ENCODE measurements at places on chromosomes 16 and 17.

GRCh38 chr17:8275421-8276290 lies 12.8 kb upstream of the RANGRF start:
- DNase-seq: no peak

DNA sequence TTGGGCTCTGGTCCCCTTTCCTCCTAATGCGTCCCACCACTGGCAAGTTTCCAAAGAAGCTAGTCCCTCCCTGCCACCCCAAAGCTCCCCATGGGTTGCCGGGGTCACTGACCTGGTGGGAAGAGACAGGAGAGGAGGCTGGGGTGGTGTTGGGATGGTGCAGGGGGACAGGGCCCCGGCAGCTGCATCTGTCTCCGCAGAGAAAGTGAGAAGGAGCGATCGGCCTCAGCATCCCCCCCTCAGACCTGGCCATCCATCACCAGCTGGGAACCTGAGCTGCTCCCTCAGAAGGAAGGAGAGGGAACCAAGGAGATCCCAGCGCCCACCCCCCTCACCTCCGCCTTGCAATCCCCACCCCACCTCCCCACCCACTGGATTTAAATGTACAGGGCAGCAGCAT lies 3.3 kb downstream of the ETV4 start:
- no peak for DNase-seq

DNA sequence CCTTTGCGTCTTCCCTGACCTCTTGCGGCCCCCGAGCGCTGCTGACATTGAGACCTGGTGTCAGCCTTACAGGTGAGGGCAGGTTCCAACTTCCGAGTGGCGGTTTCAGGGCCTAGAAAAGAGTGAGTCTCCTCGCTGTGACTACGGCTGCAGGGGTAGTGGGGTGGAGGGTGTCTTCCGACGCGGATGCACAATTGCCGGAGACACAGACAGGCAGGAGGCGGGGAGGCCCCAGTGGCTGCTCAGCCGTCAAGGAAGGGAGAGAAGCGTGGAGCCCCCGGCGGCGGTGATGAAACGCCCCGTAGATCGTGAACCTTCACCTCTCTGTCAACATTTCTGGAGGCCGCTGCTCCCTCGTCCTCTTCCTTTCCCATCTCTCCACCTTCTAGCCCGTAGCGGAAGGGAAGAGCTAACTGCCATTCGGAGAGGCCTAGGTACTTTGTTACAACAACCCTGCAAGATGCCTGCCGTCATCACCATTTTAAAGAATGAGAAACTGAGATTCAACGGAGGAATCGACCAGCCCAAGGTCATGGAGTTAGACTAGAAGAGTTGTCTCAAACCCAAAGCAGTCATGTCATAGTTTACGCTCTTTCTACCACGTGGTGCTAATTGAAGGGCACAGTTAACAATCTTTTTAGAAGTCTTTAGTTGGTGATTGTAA lies 485 bp downstream of the DNAJA3 start:
- peak; percentile 35 for DNase-seq

DNA sequence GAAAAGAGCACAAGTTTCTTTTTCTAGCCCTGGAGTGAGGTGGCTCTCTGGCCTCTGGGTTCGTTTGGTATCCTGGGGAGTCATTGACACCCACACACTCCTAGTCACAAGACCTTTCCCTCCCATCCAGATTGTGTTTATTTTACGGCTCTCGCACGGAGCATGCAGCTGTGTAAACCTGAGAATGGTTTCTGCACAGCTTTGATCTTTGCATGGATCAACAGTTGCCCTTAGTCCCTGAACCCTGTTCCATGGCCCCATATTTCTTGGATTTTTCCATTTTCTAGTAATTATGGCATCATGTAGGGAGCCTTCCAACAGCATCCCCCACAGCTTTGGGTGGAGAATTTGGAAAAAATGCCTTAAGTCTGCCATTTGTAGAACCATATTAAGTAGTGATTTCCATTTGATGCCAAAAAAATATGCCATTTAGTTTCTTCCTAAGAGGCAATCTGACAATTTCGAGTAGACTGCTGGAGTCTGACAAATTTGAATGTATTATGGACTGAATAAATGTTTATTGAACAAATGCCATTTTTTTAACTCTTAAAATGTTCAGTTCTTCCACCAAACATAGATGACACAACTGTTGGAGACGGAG lies 197.7 kb downstream of the WWOX start:
- no peak for DNase-seq

GRCh38 chr17:67576471-67577115 lies 141.1 kb upstream of the NOL11 start:
- no peak for DNase-seq

- peak; percentile 13 for DNase-seq
Measured at GRCh38 chr17:81556175-81556691, 4.1 kb upstream of the FAAP100 start.

GRCh38 chr17:82391496-82392066 lies 20.0 kb downstream of the UTS2R start:
- DNase-seq: no peak

DNA sequence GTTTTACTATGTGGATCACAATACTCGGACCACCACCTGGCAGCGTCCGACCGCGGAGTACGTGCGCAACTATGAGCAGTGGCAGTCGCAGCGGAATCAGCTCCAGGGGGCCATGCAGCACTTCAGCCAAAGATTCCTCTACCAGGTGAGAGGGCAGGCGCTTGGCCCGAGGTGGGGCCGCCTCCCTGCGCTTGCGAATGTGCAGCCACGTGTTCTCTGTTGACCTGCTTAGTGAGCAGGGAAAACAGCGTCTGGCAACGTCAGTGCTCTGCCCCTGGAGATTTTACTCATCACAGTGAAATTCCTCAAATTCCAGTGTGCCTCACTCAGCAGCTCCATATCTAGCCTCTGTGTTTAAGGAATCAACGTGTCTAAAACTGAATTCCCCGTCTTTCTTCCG lies 33.4 kb upstream of the CLEC18A start:
- peak; percentile 79 for DNase-seq

GRCh38 chr16:88911136-88911945 lies 44.9 kb upstream of the PABPN1L start:
- DNase-seq: no peak

Measured in SW 1271 (cell line).